ENCODE measurements at places on chromosomes 4 and X. TPM values are rescaled to one million over a fixed set of nuclear protein-coding genes. Genes with fewer than 3 reads are reported as not detected.

DNA sequence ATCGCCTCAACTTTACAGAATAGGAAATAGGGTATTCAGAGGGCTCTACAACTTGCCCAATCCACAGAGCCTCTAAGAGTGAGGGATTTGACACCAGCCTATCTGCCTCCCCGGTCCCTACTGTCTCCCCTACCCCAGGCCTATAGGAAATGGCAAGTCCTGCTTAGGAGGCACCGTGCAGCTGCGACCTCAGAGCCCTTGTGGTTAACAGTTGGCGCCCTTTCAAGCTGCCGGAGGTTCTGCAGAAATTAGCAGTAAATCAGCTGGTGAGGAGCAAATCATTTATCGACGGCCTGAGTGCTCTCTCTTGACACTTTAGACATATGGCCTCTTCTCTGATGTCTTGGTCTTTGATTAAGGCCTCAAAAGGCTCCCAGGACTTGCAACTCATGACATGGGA lies 96.9 kb downstream of the CLNK start:
- no peak for DNase-seq

DNA sequence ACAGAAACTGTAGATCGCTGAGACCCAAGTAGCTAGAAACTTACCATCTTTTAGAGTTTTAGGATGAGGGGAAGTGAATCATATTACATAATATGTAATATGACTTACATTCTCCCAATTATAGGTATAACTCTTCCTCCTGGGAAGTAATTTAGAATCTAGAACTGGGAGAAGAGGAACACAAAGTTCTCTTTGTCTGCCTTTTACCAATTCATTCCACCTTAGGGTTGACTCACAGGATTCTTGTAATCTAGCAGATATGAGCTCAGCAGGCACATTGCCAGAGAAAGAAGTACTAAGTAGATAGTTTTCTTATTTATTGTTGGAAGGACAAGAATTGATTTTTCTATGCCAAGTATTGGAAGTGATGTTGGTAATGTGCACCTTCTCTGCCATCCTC lies 58.0 kb upstream of the CCSER1 start:
- DNase-seq: no peak

- DNase-seq: no peak
Observed at GRCh38 chr4:40976343-40976742, 226.6 kb downstream of the NSUN7 start.

GRCh38 chr4:172662113-172662512 lies 506.5 kb upstream of the GALNT7 start:
- DNase-seq: no peak

- no peak for DNase-seq
Observed at GRCh38 chrX:122055460-122055859, 1008.0 kb downstream of the GLUD2 start.

DNA sequence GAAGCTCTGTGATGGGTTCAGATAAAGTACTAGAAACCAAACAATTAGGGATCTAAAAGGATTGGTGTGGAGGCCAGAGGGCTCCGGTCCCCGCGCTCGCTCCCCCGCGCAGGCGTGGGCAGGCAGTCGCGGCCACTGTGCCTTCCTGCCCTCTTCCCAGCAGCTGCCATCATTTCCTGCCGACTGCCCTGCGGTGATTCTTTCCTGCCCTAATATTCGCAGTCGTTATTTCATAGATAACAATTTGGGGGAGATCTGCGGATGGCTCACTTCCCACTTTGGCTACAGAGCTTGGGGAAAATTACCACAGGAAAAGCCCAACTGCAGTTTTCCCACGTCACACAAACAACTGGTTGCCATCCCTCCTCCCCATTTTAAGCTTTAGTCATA lies 2.2 kb downstream of the GRIA2 start:
- no peak for DNase-seq

DNA sequence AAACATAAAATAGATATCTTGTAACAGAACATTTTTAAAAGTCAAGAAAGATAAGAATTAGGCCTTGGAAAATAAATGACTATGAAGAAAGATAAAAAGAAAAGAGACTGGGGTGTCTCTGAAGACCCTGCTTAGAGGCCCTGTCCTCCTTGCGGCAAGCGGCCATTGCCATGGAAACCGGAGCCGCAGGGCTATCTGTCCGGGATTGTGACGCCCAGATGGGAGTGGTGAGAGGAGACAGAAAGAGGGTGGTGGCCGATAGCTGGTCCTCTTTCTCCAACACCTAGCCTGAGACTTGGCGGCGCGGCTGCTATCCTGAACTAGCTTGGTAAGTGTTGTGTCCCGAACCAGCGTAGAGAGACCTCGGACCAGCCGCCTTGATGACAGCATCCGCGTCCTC lies at the start of gene DUSP21:
DUSP21 (plus strand) TSS at position 269 of the 400 bp plus-strand sequence; CDS start at position 381, 112 bp downstream.
- DNase-seq: no peak

DNA sequence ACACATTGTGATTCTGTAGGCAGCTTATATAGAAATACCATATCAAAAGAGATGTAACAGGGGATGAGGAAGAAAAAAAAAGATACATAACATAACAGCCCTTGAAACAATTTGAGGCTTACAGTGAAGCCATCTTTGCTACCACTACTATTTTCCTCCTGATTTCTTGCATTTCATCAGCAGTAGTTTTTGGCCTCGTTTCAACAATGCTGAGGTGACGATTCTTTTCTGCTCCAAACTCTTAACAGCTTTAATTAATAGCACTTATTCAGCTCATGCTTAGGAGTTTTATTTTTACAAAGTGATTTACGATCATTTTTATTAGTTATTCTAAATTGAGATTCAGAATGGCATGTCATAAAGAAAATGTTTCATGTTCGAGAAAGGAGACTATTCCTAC lies 163.2 kb downstream of the DCK start:
- DNase-seq: no peak

DNA sequence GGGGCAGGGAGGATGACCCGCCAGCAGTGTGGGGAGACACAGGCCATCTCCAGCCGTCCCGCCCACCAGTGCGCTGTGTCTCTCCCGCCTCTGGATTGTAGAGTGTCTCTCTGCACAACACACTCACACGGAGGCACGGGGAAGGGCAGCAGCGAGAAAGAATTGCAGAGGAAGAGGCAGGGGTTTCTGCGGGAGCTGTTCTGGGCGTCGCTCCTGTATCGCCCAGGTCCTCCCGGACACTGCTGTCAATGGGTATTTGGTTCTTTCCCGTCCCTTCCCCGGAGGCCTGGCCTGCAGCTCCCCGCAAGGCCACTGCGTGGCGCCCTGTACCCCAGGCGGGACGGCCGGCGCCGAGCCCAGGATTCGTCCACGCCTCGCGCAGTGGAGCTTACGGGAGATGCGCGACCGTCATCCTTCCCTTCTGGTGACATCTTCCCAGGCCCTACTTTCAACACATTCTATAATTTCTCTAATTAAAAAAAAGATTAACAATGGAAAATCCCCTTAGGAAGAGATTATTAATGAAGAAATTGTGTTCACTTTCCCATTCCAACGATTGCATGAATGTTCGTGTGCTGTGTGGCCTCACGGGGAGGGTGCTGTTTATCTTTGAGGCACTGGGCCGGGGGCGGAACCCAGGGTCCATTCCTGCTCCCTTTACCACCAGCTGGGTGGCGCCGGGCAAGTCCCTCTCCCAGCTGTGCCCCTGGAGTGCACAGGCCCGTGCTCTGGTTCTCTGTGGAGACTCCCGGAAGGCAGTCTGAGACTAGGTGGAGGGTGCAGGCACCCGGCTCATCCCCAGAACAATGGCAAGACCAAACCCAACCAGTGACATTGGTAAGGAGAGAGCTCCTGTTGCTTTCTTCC lies 95.7 kb downstream of the CPZ start:
- DNase-seq: peak; percentile 27

DNA sequence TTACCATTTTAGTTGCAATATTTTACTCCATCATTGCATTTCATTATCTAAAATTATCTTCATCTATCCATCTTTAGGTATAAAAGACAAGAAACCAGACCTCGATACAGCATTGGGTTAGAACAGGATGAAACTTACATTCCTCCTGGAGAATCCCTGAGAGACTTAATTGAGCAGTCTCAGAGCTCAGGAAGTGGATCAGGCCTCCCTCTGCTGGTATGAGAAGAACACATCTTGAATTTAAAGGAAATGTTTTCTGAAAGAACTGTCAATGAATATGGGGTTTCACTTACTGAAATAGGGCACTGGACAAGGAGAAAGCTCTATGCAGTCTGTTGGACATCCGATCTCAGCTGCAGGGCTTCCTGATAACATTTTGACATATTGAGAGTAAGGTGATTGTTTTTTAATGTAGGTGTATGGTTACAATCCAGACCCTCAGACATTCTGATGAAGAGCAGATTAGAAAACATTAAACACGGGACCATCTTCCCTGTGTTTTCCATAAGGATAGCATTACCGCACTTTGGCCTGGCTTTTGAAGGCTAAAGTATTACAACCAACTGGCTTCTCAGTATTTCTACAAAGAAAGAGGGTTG lies 367.2 kb downstream of the BMPR1B start:
- DNase-seq: peak; percentile 56

DNA sequence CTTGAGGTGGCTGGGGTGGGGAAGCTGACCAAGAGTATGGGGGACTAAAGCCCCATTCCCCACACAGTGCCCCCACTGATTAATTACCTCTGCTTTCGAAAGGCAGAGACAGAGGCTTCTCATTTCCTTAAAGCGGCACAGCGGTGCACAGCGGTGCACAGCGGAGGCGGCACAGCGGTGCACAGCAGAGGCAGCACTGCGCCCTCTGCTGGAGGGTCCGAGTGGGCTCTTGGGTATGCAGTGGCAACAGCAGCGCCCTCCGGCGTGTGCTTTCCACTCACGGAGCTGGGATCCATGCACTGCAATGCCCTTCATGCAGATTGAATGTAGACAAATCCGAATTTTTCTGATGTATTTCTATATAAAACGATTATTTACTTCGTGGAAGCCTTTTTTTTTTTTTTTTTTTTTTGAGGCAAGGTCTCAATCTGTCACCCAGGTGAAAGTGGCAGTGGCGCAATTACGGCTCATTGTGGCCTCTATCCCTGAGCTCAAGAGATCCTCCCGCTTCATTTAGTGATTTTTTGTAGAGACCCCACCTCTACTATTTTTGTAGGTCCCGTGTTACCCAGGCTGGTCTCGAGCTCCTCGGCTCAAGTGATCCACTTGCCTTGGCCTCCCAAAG lies 19.7 kb upstream of the PRPS2 start:
- DNase-seq: no peak

DNA sequence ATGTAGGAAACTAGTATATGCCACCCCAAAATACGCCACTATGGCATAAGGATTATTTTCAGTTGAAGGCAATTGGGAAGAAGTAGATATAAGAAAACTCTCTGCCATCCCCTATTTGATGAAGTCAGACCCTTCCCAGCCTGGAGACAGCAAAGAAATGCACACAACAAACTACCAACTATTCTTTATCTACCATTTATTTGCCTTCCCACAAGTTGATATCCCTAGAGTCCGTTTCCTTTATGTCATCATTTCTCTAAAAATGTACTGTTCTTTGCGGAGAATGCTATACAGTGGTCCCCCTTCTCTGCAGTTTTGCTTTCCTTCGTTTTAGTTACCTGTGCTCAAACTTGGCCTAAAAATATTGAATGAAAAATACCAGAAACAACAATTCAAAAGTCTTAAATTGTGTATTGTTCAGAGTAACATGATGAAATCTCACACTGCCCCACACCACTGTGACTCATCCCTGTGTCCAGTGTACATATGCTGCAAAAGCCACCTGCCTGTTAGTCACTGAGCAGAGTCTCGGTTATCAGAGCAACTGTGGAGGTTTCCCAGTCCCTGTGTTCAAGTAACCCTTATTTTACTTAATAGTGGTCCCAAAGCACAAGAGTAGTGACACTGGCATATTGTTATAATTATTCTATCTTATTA lies 152.3 kb downstream of the WDFY3 start:
- DNase-seq: no peak

DNA sequence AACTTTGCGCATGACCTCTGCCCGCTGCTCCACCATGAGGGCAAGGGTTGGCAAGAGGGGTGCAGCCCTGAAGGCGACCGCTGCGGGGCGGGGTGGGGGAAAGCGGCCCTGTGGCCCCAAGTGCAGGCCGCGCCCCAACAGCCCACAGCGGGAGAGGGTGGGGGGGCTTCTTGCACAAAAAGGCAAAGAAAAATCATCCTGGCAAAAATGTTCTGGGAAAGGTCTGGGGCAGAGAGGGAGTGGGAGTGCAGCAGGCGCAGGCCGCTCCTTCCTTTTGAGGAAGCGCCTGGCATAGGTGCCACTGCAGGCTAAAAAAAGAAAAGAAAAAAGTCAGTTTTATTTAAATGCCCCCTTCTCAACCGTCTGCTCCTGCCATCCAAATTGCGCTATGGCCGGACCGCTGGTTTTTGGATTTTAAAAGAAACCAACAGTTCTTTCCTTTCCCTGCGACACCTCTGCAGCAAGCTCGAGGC lies 1.4 kb downstream of the ARX start:
- DNase-seq: no peak

- DNase-seq: peak; percentile 75
Observed at GRCh38 chrX:23752740-23753415, 9.8 kb upstream of the ACOT9 start.

- DNase-seq: no peak
Observed at GRCh38 chr4:100657187-100657586, 139.4 kb upstream of the EMCN start.

GRCh38 chrX:12984603-12985319 lies 9.9 kb downstream of the TMSB4X start:
- peak; percentile 66 for DNase-seq

- DNase-seq: no peak
Observed at GRCh38 chr4:78308517-78308916, 243.1 kb upstream of the ANXA3 start.

Gene SOX3
- not detected for polyA plus RNA-seq

Gene ADRA2C
- 1.9 TPM for polyA plus RNA-seq

Gene HPSE
- 0.21 TPM for polyA plus RNA-seq

Gene FIP1L1
- polyA plus RNA-seq: 43.9 TPM

Gene SLC34A2
- polyA plus RNA-seq: 0.05 TPM

Gene GC
- polyA plus RNA-seq: not detected

Gene IGSF1
- polyA plus RNA-seq: 46.3 TPM

Gene PPP1R2C
- not detected for polyA plus RNA-seq

Gene COL4A6
- 1.6 TPM for polyA plus RNA-seq

All from muscle of back (tissue), 13 donors.